ENCODE measurements at places on chromosomes 2 and 18.
A peak's percentile ranks its signal among the peaks of the same experiment; 100 is the strongest.

GRCh38 chr2:84925724-84926376 is 20.4 kb downstream of the TMSB10 start:
- DNase-seq = peak; percentile 97

DNA sequence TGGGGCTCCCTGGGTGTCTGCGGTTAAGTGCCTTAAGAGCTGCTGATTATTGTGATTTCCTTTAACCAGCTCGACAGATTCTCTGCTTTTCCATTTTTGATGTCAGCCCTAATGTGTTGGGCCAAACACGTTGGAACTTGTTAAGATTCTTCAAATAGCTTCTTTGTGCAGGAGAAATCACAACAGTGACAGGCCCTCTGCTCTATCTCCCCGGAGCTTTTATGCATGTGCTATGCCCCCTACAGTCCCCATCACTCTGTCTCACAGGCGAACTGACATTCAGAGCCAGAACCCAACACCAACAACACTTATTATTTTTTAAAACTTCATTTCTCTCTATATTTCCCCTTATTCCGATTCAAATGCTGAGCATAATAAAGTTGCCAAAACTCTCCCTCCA is 371.7 kb upstream of the CELF4 start:
- DNase-seq = no peak

DNA sequence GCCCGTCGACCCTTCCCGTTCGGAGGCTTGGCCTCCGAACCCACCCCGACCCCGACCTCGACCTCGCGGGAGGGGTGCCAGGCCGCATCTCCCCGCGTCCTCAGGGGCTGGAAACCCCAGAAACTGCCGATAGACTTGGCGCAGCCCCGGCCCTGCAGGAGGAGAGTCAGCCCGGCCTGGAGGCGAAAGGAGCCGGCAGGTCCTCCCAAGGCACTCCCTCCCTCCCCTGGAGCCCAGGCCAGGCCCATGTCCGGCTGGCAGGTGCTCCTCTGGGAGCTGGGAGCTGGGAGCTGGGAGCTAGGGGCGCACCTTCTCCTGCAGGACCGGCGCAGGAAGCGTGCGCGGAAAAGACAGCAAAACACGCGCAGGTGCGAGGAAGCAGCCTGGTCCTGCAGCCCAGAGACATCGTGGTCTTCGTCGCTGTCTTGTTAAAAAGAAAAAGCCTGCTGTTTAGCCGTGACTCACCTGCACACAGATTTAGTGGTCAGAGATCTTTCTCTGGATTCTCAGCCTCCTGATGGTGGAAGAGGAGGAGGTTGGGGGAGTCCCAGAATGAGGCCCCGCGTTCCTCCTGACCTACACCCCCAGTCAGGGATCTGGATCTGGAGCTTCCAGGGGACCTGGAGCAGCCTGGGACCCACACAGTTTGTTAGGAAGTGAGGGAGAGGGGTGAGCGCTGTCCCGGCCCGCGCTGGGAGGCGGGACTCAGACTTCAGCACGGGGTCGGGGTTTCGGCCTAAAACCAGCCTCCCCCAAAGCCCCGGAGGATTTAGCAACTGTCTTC is 660 bp upstream of the MBP start:
- DNase-seq = no peak

GRCh38 chr2:111116843-111117597 is 3.7 kb upstream of the BCL2L11 start:
- DNase-seq = peak; percentile 77

GRCh38 chr2:64787698-64788097 is 134.0 kb upstream of the SERTAD2 start:
- DNase-seq = no peak

- DNase-seq = peak; percentile 25
Measured at GRCh38 chr18:4455113-4455811, at the start of gene DLGAP1. DLGAP1 (minus strand) TSS chr18:4455307.

- peak; percentile 28 for DNase-seq
Measured at GRCh38 chr2:177622521-177622920, 229.9 kb downstream of the AGPS start.

DNA sequence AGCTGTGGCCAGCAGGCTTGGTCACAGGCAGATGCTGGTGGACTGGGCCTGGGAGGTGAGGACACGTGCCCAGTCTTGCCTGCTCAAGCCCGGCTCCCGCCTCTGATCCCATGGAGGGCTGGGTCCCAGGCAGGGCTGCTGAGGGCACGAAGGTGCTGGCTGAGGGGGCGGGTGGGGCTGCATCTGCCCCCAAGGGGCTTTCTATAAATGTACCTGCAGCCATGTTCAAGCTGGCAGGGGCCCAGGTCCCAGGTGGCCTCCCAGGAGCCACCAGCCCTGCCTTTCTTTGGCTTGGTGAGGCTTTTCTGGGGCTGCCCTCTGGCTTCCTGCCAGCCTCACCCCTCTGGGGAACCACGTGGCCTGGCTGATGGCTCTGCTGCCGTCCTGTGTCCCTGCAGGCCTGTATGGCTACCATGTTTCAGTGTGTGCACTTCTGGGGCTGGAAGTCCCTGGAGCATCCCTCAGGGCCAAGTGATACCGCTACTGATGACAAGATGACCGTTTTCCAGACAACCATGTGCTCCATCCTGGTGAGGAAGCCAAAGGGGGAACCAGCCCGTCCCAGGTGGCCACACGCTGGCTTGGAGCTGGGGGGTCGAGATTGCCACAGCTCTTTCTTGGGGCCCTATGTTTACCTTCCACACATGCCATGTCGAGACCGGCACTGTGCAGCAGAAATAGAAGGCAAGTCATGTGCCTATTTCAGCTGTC is 23.2 kb downstream of the HJURP start:
- no peak for DNase-seq

DNA sequence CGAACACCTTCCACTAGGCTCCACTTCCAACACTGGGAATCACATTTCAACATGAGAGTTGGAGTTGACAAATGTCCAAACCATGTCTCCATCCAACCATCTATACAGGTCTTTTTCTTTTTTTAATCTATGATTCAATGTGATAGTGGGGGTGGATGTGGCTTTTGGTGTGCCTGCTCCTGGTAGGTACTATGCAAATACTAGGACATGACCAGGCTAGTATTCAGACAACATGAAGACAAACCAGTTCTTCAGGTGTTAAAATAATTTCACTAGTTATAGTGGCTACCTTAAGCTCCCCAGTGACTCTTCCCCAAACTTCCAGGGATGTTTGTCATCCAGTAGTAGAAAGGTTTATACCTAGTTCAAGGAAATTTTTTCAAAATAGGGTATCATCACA is 387.5 kb downstream of the CDH2 start:
- no peak for DNase-seq

GRCh38 chr2:160522951-160523710 is 29.5 kb upstream of the RBMS1 start:
- no peak for DNase-seq

DNA sequence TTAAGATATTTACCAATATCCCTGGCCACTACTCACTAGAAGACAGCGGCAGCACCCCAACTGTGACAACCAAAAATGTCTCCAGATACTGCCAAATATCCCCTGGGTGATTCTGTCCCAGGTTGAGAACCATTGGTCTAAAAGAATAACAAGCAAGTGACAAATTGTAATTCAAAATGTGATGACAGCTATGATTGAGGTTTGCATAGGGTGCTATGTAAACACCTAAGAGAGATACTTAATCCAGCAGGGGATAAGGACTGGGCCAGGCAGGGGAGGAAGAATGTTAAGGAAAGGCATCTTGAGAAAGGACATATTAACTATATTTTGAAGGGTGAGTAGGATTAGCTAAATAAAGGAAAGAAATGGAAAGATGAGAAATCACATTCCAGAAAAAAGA is 38.0 kb upstream of the ENOSF1 start:
- DNase-seq = no peak

DNA sequence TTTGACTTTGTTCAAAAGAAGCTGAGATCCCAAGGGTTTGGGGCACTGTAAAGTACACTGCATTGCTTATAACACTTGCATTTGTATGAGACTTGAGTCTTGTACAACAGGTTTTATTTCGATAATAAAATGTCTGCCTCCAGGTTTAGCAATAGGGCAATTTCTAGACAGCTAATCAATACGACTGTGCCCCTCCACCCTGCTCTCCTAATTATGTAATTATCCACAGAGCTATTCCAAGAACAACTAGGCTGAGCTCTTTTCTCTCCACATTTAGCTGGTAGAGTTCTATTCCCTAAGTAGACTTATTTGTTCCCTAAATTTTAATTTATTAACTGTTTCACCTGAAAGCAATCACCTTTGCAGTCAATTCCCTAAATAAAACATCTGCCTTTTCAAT is 52.9 kb upstream of the LINC00305 start:
- no peak for DNase-seq

DNA sequence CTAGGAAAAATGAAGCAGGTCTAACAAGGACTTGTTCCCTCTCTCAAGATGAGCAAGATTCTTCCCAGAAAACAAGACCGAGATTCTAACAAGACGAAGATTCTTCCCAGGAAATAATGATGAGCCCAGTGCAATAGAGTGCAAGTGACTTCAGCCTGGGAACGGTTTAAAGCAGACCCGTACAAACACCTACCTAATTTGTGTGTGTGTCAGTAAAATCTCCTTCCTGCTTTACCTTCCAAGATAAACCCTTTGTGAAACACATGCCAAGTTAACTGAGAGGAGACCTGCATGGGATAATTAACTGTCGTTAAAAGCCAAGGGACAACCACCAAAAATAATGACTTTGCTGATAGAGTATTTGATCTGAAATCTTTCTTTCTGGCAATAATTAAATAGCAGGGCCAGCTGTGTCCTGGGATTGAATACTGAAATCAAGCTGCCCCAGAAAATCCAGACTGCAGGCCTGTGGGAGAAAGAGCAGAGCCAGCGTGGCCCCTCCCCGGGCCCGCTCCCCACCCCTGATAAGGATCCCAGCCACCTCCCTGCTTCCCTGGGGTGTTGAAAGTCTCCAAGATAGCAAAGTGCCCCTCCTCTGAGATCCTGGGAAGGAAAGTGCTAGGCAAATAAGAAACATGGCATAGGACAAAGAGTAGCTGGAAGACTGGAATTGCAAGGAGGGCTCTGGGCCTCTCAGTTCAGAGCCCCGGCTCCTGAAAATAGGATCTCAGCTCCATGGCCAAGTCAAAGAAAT is 145.5 kb downstream of the CYP26B1 start:
- no peak for DNase-seq

DNA sequence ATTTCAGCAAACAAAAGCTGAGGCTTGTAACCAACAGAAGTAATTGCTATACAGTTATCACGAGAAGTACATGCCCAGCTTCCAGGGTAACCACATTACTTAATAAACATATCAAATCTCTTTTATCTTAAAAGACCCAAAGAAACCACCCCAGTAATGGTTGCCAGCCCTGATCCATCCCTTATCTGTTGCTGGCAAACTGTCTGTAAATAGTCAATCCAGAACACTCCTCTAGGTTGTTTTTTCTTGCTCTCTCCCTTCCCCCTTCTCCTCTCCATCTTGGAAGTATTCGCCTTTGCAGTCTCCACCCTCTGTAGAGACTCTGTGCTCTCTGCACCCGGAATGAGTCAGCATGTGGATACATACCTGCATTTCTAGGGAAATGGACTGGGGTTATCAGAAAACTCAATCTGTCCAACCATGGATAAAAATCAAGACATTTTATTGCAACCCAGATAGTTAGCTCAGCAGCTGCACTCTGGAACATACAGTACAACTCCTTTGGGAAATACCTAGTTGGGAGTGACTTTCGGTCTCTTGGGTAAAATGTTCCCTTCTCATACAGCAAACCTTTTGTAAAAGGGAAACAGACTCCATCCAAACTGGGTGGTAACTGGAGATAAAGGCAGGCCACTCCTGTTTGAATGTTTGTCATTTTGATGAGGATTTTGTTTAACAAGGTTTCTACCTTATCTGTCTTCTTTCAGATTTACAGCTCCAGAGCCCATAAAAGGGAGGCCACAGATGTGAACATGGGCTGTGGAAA is 123.5 kb upstream of the FOSL2 start:
- DNase-seq = no peak

DNA sequence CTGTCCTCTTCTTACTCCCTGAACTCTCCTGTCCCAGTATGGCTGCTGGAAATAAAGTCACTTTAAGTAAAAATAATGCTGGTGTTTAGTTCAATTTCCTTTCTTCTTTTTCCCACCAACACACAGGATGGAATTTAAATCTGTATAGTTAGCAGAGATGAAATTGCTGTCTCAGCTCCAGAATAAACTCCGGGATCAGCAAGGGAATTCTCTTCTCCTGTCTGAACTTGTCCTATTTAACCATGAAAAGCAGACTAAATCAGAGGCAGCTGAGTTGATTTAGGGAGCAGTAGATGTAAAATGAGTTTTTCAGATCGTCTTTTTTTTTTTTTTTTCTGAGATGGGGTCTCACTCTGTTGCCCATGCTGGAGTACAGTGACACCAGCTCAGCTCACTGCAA is 25.9 kb downstream of the TTLL4 start:
- DNase-seq = no peak

DNA sequence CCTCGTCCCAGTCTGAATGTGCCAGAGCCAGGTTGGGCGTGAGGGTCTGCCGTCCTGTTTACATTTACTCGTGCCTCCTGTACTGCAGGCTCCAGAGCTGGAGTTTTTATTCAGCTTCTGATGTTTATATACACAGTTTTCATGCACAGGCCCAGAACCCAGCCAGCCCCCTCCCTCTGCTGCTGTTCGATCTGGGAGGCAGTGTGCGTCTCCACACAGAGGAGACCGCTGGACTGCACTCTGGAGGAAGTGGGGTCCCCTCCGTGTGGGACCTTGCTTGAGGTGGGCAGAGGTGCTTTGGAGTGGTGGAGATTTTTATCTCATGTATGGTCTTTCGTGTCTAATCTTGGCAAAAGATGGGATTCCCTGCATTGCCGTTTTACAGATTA is 90.6 kb downstream of the GLI2 start:
- no peak for DNase-seq

GRCh38 chr2:8159211-8159965 is 522.5 kb upstream of the ID2 start:
- DNase-seq = no peak
